ENCODE measurements at places on chromosomes 5 and 9.

DNA sequence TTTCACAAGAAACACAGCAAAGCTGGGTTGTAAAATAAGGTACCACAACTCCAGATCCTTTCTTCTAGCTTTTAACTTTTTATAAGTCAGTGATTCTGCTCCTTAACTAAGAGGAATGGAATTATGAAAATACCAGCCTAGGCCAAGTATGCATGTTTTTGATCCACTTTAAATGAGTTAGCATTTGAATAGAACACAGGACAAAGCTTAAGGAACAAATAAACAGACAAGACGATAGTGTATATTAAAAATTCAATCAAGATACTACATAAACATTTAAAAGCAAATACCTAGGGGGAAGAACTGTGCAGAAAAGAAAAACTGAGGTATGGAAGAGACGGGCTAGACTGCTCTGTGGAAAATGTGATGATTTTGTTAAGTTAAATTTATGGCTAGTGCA is 200.7 kb downstream of the LURAP1L start:
- no peak for DNase-seq

- no peak for DNase-seq
Measured at GRCh38 chr5:10680876-10681481, 80.1 kb downstream of the DAP start.

GRCh38 chr9:78326564-78326963 is 29.6 kb downstream of the PSAT1 start:
- no peak for DNase-seq

- no peak for DNase-seq
Measured at GRCh38 chr9:98118640-98119601, at the start of gene TRIM14. TRIM14 (minus strand) TSS chr9:98119222; CDS start chr9:98119188, 34 bp downstream.

GRCh38 chr9:127538849-127539258 is 73.2 kb upstream of the STXBP1 start:
- DNase-seq: no peak

DNA sequence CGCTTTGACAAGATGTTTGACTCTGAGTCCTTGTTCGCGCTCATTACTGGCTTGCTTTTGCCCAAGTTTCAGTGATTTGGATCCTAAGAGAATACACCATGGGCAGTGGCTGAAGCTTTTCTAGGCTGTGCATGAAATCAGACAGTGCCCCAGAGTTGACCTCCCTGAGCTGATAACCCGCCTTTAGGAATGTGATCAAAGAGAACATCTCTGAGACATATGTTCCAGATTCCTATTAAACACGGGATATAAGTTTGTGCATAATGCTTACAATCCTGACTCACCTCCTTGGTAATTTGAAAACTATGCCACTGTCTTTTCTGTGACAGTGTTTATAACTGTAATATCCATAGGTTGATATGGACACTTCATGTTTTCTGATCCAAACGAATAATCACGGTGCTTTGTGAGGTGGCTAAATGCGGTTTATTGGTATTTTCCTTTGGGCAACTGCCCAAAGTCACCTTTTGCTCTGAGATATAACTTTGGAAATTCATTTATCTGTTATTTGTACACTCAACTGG is 732.9 kb downstream of the MTRR start:
- DNase-seq: no peak

DNA sequence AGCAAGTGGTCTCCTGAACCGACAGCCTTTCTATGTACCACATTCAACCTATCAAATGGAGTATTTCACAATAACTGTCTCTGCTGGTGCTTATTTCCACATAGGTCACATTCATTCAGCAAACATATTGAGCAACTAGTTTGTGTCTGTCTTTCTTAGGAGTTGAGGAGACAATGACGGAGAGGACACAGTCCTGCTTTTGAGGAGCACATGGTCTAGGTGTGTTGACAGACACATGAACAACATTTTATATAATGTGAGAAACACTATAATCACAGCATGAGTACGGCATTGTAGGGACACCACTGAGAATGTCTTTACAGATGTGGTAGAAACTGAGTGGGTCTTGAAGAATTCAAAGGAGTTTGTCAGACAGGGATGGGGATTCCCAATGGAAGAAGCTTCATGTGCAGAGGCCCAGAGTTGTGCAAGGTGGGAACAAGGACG is 28.5 kb downstream of the NFIL3 start:
- no peak for DNase-seq

GRCh38 chr9:32251539-32251938 is 132.9 kb upstream of the ACO1 start:
- peak; percentile 28 for DNase-seq

- DNase-seq: no peak
Measured at GRCh38 chr9:21579743-21580142, 97.6 kb upstream of the IFNE start.

DNA sequence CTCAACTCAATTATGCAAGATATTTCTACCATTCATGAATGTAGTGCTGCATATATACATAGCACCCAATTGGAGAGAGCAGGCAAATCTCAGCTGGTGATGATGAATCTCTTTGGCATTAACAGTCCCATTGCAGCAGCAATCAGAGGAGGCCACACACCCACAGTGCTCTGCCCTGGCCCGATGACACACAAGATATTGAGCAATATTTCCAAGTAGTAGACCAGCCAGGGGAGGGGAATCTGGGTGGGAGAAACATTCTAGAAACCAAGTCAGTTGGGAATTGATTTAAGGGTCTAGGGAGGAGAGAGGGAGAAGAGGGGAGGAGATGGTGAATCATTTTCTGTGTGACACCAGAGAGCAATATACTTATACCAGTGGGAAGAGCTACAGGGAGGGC is 14.9 kb upstream of the C5orf63 start:
- DNase-seq: no peak

DNA sequence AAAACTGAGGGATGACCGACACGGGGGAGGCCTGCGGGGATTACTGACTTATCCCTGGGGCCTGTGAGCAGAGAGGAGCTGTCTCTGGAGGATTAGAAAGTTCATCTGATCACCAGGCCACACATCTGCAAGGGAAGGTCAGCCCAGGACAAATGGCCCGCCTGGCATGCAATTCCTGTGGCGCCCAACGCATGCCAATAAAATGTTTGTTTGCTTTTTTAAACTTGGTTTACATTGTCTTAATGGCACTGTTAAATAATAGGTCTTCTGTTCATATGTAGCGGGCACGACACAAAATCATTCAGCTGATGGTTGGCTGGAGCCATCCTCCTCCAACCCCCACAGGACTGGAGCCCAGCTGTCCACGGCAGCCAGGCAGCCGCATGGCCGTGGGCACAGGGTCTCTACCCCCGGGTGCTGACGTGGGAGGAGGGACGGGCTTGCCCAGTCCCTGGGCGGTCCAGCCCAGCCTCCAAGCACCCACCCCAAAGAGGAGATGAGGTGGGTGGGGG is 41.0 kb upstream of the SLC12A7 start:
- no peak for DNase-seq

DNA sequence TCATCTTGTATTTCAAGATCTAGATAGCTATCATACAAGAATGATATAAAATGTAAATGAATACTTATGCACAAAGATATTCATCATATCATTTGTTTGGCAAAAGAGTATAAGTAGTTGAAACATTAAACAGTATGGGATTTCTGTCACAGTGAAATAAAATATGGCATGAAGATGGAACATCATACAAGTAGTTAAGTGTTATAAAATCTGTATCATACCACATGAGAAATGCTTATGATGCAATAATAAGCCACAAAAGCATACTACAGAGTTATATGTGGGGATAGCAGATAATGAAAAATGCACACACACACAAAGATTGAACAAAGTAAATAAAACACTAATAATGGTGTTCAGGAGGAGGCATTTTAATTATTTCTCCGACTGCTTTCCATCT is 838.0 kb upstream of the DMAC1 start:
- DNase-seq: no peak

DNA sequence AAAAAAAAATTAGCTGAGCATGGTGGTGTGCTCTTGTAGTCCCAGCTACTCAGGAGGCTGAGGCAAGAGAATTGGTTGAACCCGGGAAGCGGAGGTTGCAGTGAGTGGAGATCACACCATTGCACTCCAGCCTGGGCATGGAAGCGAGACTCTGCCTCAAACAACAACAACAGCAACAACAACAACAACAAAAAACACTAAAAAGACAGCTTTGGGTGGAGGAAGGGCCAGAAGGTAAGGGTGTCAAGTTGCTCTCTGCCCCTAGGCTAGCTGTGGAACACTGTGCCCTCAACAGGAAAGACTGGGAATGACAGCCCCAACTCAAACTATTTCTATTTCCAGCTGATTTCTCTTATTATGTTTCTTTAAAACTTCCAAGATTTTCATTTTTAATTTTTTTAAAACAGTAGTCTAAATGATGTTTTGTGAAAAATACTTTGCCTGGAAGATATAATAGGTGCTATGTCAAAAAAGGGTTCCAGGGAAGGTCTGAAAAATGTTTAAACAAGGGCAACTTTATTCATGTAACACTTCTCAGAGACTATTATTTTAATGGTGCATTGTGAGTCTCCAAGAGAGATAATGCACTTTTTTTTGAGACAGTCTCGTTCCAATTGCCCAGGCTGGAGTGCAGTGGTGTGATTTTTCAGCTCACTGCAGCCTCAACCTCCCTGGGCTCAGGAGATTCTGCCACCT is 29.9 kb downstream of the CLINT1 start:
- no peak for DNase-seq

- DNase-seq: no peak
Measured at GRCh38 chr5:69491838-69492390, 676 bp upstream of the OCLN start.

DNA sequence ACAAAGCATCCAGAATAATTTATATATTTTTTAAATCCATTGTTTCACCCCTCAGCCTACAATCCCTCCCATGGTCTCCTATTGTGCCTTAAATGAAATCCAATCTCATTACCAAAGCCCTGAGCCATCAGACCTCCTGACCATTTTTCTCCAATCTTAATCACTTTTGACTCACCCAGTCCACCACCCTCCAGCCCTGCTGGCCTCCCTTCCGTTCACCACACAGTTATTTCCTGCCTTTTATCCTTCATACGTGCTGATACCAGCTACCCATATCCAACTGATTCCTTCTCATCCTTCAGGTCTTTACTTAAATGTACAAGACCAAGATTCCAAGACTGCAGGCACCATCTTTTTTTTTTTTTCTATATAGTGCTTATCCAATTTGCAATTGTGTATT is 1026.7 kb upstream of the DMAC1 start:
- no peak for DNase-seq

GRCh38 chr5:110255194-110255593 is 471.3 kb downstream of the TMEM232 start:
- DNase-seq: no peak

GRCh38 chr5:65299861-65300260 is 181.9 kb downstream of the ADAMTS6 start:
- DNase-seq: no peak

DNA sequence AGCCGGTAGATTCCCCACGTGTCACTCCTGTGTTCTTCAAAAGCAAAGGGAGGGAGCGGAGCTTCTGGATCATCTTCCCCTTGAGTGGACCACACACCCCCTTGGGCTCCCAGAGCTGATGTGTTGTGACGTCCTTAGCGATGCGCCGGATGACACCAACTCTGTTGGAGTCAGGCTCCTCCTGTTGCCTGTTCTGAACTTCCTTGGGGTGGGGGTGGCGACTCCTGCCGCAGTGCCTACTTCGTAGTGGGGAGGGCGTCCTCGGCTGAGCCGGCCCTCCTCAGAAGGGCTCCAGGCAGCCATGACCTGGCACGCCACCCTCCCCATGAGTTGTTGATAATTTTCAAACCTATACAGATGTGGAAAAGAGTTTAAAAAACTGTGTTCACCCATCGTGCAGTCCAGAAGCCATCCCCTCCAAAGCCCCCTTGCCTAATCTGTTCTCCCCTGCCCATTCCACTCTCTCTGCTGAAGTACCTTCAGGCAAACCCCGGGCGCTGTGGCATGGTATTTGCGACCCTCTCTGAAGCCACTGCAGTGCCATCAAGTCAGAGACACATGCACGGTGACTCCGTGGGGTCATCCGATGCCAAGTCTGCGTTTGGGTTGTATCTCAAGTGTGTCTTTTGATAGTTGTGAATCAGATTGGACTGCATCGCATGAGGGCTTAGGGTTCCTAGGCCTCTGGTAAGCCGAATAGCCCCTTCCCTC is 16.7 kb downstream of the EXOC3 start:
- DNase-seq: no peak
